Iris pigment epithelial cell (primary cell): ENCODE measurements at places on chromosomes 6 and 20.

GRCh38 chr20:1327241-1327653 is 1.7 kb downstream of the SDCBP2 start:
- DNase-seq = peak; percentile 70

GRCh38 chr20:3106185-3106584 is 21.7 kb upstream of the AVP start:
- DNase-seq = no peak

DNA sequence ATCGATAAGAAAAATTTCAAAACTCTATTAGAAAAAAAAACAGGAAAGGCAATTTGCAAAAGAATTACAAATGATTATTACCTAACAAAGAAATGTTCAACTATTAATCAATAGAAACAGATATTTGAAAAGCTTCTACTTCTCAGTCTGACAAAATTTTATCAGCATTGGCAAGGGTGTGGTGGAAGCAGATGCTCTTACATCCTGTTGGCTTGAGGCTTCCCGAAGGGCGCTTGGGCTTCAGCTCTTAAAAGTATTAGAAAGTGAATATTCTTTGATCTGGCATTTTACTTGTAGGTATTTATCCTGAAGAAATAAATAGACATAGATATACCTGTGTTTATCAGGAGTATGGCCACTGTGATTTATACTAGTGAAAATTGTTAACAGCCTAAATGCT is 38.7 kb downstream of the SLC35D3 start:
- DNase-seq = no peak

DNA sequence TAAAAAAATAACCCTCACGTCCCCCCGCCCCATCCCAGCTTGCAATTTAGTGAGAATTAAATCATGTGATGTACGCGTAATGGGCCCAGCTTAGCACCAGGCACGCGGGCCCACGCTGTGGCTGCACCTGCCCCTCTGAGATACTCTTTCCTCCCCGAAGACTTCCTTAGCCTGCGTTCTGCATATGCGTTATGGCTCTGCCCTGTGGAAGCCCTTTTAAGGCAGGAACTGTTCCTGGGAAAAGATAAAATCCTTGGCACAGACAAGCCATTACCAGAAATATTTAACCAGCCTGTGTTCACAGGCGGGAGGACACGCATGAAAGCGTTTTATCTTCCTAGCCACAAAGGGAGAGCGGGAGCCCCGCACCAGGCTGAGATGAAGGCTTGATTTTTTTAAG is 311.0 kb downstream of the LRFN2 start:
- DNase-seq = no peak

- DNase-seq = peak; percentile 20
These were observed 1.1 kb upstream of the SAMD5 start for GRCh38 chr6:147507162-147508041.
